Tibial nerve (tissue), 4 donors: ENCODE measurements at places on chromosomes 7 and 10. TPM values are rescaled to one million over a fixed set of nuclear protein-coding genes. Genes with fewer than 3 reads are reported as not detected.

PSMC2 gene
- 61.4 TPM for total RNA-seq

- H3K4me3 ChIP-seq, result no peak overlapping the region
- no peaks in the 10 kb centered on the region for H3K27me3 ChIP-seq
- H3K4me1 ChIP-seq, result no peaks in the 10 kb centered on the region
- no peaks in the 10 kb centered on the region for H3K36me3 ChIP-seq
- no peak for DNase-seq
These were observed 7.3 kb downstream of the NPY start for GRCh38 chr7:24291271-24291670.

- H3K4me1 ChIP-seq, result no peaks in the 10 kb centered on the region
- H3K27ac ChIP-seq, result no peak overlapping the region
- H3K4me3 ChIP-seq, result no peak overlapping the region
- no peak for DNase-seq
These were observed 55.2 kb upstream of the FRMD4A start for GRCh38 chr10:14385596-14386593.

GRCh38 chr7:48781752-48782151 lies 142.6 kb upstream of the CDC14C start:
- H3K27ac ChIP-seq, result no peak overlapping the region
- H3K27me3 ChIP-seq, result no peaks in the 10 kb centered on the region
- no peaks in the 10 kb centered on the region for H3K36me3 ChIP-seq
- no peak overlapping the region for H3K4me3 ChIP-seq
- H3K4me1 ChIP-seq, result no peaks in the 10 kb centered on the region

DNA sequence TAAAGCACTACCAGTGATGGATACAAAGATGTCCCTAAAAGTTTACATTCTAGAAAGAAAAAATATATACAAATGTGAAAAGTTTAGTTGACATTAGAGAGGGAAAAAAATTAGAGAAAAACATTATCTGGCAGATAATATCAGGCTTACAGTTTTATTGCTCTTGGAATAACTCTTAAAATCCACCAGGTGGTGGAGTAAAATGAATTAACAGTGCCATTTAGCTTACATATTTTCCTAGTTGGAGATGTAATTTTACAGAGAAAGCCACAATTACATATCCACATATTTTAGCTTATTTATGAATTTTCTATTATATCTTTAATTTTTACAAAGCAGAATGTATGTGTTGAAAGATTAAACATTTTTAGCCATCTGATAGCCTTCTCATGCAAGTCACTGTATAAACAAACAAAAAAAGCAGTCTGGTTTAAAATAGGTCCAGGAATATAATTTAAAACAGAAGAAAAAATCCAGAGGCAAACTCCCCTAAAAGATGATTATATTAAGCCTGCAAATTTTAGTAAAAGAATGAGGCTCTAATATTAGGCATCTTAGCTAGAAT lies 6.5 kb downstream of the CABCOCO1 start:
- H3K36me3 ChIP-seq, result no peaks in the 10 kb centered on the region
- no peak overlapping the region for H3K27ac ChIP-seq
- DNase-seq, result no peak
- no peaks in the 10 kb centered on the region for H3K4me1 ChIP-seq
- no peak overlapping the region for H3K4me3 ChIP-seq

DNA sequence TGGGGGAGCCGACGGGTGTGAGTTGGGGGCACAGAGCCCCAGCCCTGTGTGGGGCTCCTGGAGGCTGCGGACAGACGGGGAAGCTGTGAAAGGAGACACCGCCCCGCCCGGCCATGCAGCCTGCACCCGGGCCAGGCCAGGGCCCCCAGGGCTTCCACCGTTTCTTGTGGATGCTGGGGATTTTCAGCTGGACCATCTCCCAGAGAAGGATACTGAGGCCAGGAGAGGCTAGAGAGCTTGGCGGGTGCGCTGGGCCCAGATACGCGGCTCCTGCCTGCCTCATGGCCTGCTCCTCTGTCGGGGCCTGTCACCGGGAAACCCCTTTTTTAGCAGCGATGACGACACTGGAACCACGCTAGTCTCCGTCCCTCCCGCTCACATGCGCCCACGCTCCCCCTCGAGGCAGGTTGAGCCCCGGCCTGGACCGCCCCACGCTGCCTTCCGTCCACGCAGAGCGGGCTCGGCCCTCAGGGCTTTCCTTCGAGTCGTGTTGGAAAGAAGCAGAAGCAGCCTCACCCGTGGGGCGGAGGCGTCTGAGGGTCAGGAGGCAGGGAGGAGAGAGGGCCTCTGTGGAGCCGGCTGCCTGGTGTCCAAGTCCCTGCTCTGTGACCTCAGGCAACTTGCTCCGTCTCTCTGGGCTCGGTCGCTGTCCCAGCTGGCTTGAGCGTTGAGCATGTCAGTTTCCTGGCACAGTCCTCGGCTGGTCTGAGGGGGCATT lies 11.7 kb downstream of the TMEM184A start:
- H3K4me3 ChIP-seq, result no peak overlapping the region
- H3K36me3 ChIP-seq, result peaks cover 68% of the 10 kb centered on the region
- H3K4me1 ChIP-seq, result no peaks in the 10 kb centered on the region
